Thyroid gland (tissue), 4 donors: ENCODE measurements at places on chromosomes 7 and 10. TPM values are rescaled to one million over a fixed set of nuclear protein-coding genes. Genes with fewer than 3 reads are reported as not detected.
A peak's percentile ranks its signal among the peaks of the same experiment; 100 is the strongest.

DNA sequence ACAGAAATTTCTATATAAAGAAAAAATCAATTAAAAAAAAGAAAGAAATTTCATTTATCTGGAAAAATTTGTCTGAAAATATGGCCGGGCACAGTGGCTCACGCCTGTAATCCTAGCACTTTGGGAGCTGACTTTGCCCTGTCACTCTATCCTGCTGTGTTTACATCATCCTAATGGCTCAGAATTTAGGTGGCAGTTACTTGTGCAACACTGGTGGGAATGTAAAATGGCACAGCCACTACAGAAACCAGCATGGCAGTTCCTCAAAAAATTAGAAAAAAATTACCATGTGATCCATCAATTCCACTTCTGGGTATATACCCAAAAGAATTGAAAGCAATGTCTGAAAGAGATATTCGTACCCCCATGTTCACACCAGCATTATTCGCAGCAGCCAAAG lies 405.2 kb upstream of the AUTS2 start:
- DNase-seq = no peak
- H3K27ac ChIP-seq = no peak overlapping the region
- H3K4me3 ChIP-seq = no peak overlapping the region
- H3K27me3 ChIP-seq = no peaks in the 10 kb centered on the region

GRCh38 chr7:30143748-30144251 lies 9.0 kb downstream of the MTURN start:
- no peaks in the 10 kb centered on the region for H3K36me3 ChIP-seq
- H3K27me3 ChIP-seq = no peaks in the 10 kb centered on the region
- no peak for DNase-seq
- H3K4me3 ChIP-seq = no peak overlapping the region
- peaks cover 17% of the 10 kb centered on the region for H3K4me1 ChIP-seq

GRCh38 chr7:74365322-74366022 lies 76.3 kb downstream of the CLIP2 start:
- no peaks in the 10 kb centered on the region for H3K4me1 ChIP-seq
- no peaks in the 10 kb centered on the region for H3K36me3 ChIP-seq
- no peak overlapping the region for H3K27ac ChIP-seq
- H3K4me3 ChIP-seq = no peak overlapping the region
- peak; percentile 35 for DNase-seq

- H3K4me1 ChIP-seq = peaks cover 61% of the 10 kb centered on the region
- no peaks in the 10 kb centered on the region for H3K36me3 ChIP-seq
- H3K4me3 ChIP-seq = no peak overlapping the region
- DNase-seq = peak; percentile 34
Measured at GRCh38 chr10:24465124-24465874, 256.4 kb downstream of the KIAA1217 start.

PRPS1L1 gene
- total RNA-seq = not detected

DNA sequence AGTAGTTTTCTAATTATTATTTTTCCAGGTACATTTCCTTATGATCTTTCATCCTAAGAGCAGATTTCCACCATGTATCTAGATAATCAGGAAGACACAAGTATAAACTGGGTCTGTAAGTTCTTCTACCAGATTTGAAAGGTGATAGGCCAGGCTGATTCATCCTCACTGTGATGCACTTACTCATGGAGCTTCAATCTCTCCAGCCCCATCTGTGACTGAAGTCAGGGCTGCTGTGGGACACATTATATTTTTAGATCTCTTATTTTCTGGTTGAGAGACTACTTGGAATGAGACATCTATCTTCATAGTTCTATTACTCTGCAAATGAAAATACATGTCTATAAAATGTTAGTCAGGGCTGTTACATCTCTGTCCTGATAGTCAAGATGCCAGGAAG lies 85.5 kb upstream of the SLC25A13 start:
- no peak for DNase-seq
- H3K4me3 ChIP-seq = no peak overlapping the region
- no peaks in the 10 kb centered on the region for H3K4me1 ChIP-seq
- H3K36me3 ChIP-seq = no peaks in the 10 kb centered on the region

GRCh38 chr10:59949608-59950007 lies 43.3 kb upstream of the CCDC6 start:
- H3K4me1 ChIP-seq = no peaks in the 10 kb centered on the region
- H3K27me3 ChIP-seq = no peaks in the 10 kb centered on the region
- H3K36me3 ChIP-seq = no peaks in the 10 kb centered on the region

GRCh38 chr7:5596046-5596895 lies 172.6 kb upstream of the TNRC18 start:
- H3K36me3 ChIP-seq = no peaks in the 10 kb centered on the region
- H3K27me3 ChIP-seq = no peaks in the 10 kb centered on the region
- DNase-seq = no peak

EN2 gene
- total RNA-seq = 0.22 TPM

DNA sequence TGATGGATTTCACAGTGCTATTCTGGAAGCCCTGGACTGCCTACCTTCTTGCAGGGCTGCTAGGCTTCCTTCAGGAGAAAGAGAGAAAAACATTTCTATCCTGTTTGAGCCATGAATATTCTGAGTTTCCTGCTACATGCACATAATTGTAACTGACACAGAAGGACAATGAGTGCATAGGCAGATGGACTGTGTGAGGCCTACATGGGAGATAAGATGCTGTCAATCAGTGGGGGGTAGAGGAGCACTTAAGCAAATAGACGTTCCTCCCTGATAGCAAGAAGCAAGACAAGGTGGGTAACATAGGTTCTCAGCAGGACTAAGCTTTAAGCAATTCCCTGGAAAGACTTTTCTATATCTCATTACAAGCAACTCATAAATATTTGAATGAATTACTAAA lies 11.6 kb downstream of the ALDH18A1 start:
- peaks cover 41% of the 10 kb centered on the region for H3K36me3 ChIP-seq
- no peak overlapping the region for H3K4me3 ChIP-seq
- H3K27me3 ChIP-seq = no peaks in the 10 kb centered on the region
- no peaks in the 10 kb centered on the region for H3K4me1 ChIP-seq

CRYGN gene
- 21.5 TPM for total RNA-seq

- H3K4me1 ChIP-seq = no peaks in the 10 kb centered on the region
- H3K27me3 ChIP-seq = no peaks in the 10 kb centered on the region
- H3K36me3 ChIP-seq = no peaks in the 10 kb centered on the region
Measured at GRCh38 chr7:16295558-16295957, 125.8 kb downstream of the CRPPA start.

GRCh38 chr10:126500185-126500584 lies 111.9 kb upstream of the ADAM12 start:
- H3K27me3 ChIP-seq = no peaks in the 10 kb centered on the region
- no peaks in the 10 kb centered on the region for H3K4me1 ChIP-seq
- DNase-seq = no peak
- no peak overlapping the region for H3K4me3 ChIP-seq

- H3K27ac ChIP-seq = peak overlapping the region; percentile 51
- no peak overlapping the region for H3K4me3 ChIP-seq
Measured at GRCh38 chr7:43764039-43764761, 5.7 kb downstream of the BLVRA start.

- no peaks in the 10 kb centered on the region for H3K27me3 ChIP-seq
- peaks cover 5% of the 10 kb centered on the region for H3K4me1 ChIP-seq
- H3K4me3 ChIP-seq = no peak overlapping the region
- DNase-seq = no peak
- H3K36me3 ChIP-seq = no peaks in the 10 kb centered on the region
- no peak overlapping the region for H3K27ac ChIP-seq
Measured at GRCh38 chr7:149823191-149823630, 15.0 kb upstream of the ZNF862 start.

AGMO gene
- 2.0 TPM for total RNA-seq

FOXP2 gene
- 46.5 TPM for total RNA-seq

TLX1 gene
- not detected for total RNA-seq

FHIP2A gene
- total RNA-seq = 52.3 TPM

DNA sequence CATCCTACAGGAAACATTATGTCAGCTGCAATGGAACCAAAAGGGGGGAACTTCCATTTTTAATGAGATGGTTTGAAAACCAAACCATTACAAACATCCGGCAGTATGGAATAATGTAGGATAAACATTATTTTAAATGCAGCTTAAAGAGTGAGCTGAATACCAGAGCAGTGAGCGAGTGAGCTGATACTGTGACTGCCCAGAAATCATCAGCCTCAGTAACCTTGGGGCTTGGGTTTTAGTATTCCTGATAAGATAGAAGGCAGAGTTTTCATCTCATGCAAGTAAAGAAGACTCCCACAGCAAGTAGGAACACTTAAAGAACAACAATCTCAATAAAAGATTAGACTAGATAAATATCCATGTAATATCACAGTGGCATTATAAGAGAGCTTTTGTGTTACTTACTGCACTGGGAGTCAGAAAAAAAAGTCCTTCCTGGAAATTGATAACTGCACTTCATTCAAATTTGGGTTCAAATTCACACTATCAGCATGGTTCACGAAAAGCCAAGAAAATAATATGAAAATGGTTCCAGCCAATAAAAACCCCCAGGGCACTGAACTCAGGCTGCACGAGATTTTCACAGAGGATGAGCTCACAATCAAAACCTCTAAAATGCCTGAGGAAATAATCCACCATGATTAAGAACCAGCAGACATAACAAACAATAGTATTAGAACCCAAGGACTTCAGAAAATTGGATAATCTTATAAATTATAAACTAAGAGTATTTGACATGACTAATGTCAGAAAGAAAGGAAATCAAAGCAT lies 115.7 kb downstream of the MTPAP start:
- H3K4me1 ChIP-seq = no peaks in the 10 kb centered on the region
- no peaks in the 10 kb centered on the region for H3K27me3 ChIP-seq
- no peak overlapping the region for H3K4me3 ChIP-seq
- H3K27ac ChIP-seq = no peak overlapping the region
- H3K36me3 ChIP-seq = no peaks in the 10 kb centered on the region

DNA sequence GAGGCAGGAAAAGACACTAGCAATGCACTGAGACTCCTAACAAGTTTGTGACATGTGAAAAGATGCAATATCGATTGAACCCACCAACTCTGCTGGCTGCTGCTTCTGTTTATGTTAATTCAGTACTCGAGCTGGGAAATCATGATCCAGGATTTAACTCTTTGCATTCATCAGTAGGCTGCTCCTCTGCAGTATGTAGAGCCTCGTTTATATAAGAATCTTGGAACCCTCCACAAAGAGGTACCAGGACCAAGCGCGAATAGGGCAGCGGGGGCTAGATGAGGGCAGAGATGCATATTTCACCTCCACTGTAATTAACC lies 7.8 kb downstream of the PRKAG2 start:
- peaks cover 34% of the 10 kb centered on the region for H3K4me1 ChIP-seq
- no peaks in the 10 kb centered on the region for H3K36me3 ChIP-seq
- peak overlapping the region; percentile 80 for H3K27ac ChIP-seq
- no peak for DNase-seq
- no peak overlapping the region for H3K4me3 ChIP-seq

ITPRID1 gene
- total RNA-seq = not detected

- H3K27me3 ChIP-seq = no peaks in the 10 kb centered on the region
- no peaks in the 10 kb centered on the region for H3K36me3 ChIP-seq
- H3K4me3 ChIP-seq = no peak overlapping the region
- H3K4me1 ChIP-seq = peaks cover 34% of the 10 kb centered on the region
Measured at GRCh38 chr10:21194510-21194993, 297.4 kb upstream of the NEBL start.

ANKMY2 gene
- 35.1 TPM for total RNA-seq

AEBP1 gene
- 50.1 TPM for total RNA-seq
